HepG2 (cell line): ENCODE measurements at places on chromosomes 1 and 21. TPM values are rescaled to one million over a fixed set of nuclear protein-coding genes. Genes with fewer than 3 reads are reported as not detected.
A peak's percentile ranks its signal among the peaks of the same experiment; 100 is the strongest.

Gene OPTC
- total RNA-seq = not detected in 2 replicates

Gene MYOC
- total RNA-seq = not detected in 2 replicates

- H3K4me1 ChIP-seq = peaks cover 51% of the 10 kb centered on the region
- DNase-seq = no peak
- no peak overlapping the region for H3K27ac ChIP-seq
- no peaks in the 10 kb centered on the region for H3K27me3 ChIP-seq
Observed at GRCh38 chr1:156090138-156090839, 8.0 kb upstream of the MEX3A start.

- no peak for DNase-seq
- no peaks in the 10 kb centered on the region for H3K36me3 ChIP-seq
- H3K27me3 ChIP-seq = no peaks in the 10 kb centered on the region
- H3K27ac ChIP-seq = no peak overlapping the region
Observed at GRCh38 chr1:93775224-93775623, 93.6 kb upstream of the BCAR3 start.

DNA sequence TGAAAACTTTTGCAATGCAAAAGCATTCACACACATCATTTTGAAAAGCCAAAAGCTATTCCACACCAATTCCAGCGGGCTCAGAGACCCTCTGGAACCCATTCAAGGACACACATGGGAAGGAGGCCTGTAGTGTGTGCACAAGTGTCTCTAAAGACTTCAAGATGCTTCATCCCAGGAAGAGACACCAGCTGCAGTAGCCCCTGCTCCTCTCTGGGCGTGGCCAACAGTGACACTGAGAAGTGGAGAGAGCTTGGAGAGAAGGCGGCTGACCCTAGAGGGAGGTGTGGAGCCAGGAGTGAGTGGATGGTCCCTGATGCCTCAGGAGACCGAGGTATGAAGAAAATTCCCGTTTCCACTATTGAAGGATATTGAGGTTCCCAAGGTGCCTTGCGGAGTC lies 14.9 kb upstream of the TNNI1 start:
- no peaks in the 10 kb centered on the region for H3K27me3 ChIP-seq
- H3K27ac ChIP-seq = no peak overlapping the region
- peak; percentile 36 for DNase-seq

GRCh38 chr1:226403201-226404034 lies 4.5 kb downstream of the PARP1 start:
- H3K4me3 ChIP-seq = no peak overlapping the region
- H3K4me1 ChIP-seq = peaks cover 63% of the 10 kb centered on the region
- H3K27me3 ChIP-seq = no peaks in the 10 kb centered on the region

DNA sequence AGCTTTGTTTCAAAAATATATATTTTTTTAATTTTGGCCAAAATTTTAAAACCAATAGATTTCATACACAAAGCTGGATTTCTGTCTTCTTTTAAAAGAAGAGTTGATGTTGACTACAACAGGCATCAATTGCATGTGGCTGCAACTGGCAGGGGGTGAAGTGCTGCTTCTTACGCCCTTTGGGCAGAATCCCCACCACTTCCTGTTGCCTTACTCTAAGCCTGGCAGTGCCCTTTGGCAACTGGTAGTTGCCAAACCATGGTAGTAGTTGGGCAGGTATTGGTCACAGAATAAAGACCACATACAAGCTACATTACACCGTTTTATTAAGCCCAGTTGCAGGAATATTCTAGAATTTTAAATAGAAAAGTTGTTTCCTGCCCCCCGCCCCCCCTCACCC lies 17.0 kb downstream of the LAMC2 start:
- no peak for DNase-seq
- H3K27ac ChIP-seq = no peak overlapping the region
- no peaks in the 10 kb centered on the region for H3K4me1 ChIP-seq
- H3K27me3 ChIP-seq = peaks cover 7% of the 10 kb centered on the region; the same call in 1 of the 3 replicates

DNA sequence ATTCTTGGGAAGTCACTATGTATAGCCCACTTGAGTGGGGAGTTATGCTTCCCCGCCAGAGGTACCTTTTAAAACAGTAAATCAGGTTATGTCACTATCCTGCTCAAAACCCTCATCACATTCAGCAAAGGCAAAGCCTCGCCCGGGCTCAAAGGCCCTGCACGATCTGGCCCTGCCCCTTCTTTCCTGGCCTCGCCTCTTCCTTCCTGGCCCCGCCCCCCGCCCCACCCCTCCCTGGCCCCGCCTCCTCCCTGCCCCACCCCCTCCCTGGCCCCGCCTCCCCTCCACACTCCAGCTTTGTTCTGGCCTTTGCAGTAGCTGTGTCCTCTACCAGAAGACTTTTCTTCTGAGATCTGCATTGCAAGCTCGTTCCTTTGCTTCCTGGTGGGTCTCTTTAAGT lies 6.6 kb downstream of the LDLRAD2 start:
- peaks cover 15% of the 10 kb centered on the region; the same call in 1 of the 2 replicates for H3K4me1 ChIP-seq
- H3K27ac ChIP-seq = no peak overlapping the region
- peaks cover 2% of the 10 kb centered on the region; the same call in 1 of the 2 replicates for H3K36me3 ChIP-seq
- H3K4me3 ChIP-seq = no peak overlapping the region
